NCI-H1436 (cell line): ENCODE measurements at places on chromosomes 12 and 14.

DNA sequence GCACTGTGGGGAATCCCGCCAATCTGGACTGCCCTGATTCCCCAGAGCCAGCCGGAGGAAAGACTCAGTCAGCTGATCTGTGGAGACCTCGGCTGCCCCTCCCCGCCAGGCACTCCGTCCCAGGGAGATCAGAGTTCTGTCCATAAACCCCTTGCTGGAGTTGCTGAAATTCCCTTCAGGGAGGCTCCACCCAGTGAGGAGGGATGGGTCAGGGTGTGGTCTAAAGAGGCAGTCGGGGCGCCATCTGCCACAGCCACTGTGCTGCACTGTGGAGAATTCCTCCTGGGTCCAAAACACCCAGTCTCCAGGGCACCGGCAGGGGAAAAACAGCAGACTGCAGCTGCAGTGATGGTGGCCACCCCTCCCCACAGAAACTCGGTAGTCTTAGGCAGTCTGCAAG lies 1922.3 kb upstream of the FLRT2 start:
- no peak for DNase-seq

DNA sequence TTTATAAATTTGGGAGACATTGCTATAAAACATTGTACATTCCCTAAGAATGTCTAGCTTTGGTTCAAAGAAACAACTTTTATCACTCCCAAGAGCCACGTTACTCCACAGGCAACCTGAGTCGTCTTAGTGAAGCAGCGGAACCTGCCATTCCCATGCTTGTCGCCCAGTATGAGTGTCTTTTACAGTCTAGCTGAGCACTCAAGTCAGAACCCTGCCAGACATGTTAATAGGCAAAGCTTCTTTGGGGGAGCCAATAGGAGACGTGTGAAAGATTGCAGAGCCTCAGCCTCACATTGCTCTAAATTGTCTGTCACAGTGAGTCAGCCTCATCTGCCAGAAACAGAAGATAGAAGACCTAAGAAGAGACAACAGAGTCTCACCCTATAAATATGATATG lies 541.6 kb upstream of the FLRT2 start:
- DNase-seq: no peak

GRCh38 chr14:31224808-31225207 lies 17.2 kb upstream of the HECTD1 start:
- no peak for DNase-seq

- no peak for DNase-seq
Measured at GRCh38 chr14:56322531-56322930, 204.3 kb downstream of the PELI2 start.

DNA sequence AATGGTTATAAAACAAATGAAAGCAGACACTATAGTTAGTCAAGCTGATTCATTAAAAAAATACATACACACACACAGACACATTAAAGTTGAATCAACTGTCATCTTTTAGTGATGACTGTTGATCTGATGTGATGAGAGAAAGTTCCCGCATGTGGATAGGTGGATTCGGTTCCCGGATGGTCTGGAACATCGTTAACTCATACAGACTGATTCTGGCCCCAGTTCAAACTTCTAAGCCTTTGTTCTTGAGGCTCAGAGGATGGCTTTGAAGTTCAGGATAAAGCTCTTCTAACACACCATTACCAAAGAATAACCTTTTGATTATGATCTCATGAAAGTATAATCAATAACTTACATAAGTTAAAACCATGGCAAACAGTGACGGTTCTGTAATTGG lies 27.5 kb downstream of the WIF1 start:
- DNase-seq: no peak

DNA sequence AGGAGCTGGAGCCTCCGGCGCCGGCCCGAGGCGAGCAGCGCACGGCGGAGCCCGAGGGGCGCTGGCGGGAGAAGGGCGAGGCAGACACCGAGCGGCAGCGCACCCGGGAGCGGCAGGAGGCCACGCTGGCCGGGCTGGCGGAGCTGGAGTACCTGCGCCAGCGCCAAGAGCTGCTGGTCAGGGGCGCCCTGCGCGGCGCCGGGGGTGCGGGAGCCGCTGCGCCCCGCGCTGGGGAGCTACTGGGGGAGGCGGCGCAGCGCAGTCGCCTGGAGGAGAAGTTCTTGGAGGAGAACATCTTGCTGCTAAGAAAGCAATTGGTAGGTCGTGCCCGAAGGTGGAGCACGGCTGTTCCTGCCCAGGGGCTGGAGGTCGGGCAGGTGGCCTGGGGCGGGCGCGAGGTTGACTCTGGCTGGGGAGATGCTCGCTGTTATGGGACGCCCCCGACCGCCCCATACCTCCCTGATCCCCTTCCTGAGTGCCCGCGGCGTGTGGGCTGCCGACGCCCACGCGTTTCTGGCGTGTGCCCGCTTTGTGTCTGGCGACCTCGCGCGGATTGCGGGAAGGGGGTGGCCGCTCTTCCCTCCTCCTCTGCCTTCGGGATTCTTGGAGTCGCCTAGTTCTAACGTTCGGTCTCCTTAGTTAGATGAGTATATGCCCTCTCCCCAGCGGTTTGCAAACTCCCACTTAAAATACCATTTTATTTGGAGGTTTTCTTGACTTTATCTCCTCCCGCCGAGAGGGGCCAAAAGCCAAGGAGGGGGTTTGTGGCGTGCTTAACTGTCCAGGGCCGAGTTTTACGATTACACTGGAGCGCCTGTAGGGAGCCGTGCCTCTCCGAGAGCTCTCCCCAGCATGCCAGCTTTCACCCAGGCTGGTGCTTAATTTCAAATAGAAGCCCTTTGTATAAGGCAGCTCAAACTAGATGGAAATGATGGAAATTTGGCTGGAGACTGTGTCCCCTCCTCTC lies 752 bp downstream of the DACT1 start:
- DNase-seq: no peak

GRCh38 chr12:44507461-44507860 lies 368.7 kb downstream of the NELL2 start:
- DNase-seq: no peak

- no peak for DNase-seq
Measured at GRCh38 chr14:61997161-61997560, 234.9 kb downstream of the SNAPC1 start.

DNA sequence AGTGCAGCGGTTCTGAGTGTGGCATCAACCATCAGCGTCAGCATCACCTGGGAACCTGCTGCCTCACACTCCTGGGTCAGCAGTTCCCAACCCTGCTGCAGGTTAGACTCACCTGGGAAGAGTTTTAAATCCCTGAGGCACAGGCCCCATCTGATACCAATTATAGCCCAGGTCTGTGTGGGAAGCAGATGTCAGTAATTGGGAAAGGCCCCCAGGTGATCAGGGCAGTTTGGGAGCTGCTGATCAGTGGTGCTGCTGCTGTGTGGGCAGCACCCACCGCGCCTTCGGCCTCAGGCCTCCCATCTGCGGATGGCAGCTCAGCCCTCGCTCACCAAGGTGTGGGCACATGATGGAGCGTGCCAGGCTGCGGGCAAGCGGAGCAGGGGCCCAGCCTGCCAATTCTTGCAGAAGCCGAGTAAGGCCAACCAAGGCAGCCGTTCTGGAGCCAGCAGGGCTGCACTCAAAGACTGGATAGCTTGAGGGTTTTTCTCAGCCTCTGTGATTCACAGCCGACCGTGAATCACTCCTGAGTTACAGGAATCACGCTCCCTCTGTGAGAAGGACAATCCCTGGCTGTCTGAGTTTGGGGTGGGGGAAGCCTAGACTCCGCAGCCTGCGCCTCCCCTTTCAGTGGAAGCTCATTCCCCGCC lies 155.6 kb upstream of the SFSWAP start:
- no peak for DNase-seq

- DNase-seq: no peak
Measured at GRCh38 chr12:104863296-104863948, 94.7 kb downstream of the SLC41A2 start.

DNA sequence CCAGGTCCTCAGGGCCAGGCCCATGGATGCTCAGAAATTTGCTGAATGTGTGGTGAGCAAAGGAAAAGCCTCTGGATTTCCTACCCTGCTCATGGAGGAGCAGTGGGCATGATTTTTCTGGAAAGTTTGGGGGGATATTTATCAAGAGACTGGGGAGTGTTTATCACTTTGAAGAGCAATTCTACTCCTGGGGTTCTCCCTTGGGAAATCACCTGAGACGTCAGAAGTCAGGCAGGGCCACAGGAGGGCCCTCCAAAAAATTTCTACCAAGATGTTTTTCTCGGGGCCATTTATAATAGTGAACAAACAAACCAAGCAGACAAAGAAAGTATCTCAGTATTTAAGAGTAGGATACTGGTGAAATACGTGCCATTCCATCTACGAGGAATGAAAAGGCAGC lies 20.1 kb upstream of the EIF2B2 start:
- DNase-seq: no peak

- DNase-seq: no peak
Measured at GRCh38 chr12:15602051-15602672, 187.0 kb downstream of the EPS8 start.

DNA sequence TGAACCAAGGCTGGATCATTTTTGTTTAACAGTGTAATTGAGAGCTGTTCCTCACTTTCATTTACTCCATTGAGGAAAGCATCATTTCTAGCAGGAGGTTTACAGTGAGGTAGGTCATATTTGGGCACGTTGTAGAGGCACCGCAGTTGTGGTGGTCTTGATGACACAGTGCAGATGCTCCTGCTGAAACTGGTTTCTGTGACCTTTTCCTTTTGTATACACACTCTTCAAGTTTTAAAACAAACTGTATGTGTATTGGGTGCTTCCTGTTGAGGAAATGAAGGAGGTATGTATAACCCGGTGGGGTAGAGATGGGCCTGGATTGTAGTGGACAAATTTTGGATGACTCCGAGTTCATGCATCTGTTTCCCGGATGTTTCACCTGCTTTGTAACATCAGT lies 456.3 kb upstream of the RGS6 start:
- no peak for DNase-seq

GRCh38 chr12:113392988-113393579 lies 10.6 kb downstream of the SDS start:
- no peak for DNase-seq

DNA sequence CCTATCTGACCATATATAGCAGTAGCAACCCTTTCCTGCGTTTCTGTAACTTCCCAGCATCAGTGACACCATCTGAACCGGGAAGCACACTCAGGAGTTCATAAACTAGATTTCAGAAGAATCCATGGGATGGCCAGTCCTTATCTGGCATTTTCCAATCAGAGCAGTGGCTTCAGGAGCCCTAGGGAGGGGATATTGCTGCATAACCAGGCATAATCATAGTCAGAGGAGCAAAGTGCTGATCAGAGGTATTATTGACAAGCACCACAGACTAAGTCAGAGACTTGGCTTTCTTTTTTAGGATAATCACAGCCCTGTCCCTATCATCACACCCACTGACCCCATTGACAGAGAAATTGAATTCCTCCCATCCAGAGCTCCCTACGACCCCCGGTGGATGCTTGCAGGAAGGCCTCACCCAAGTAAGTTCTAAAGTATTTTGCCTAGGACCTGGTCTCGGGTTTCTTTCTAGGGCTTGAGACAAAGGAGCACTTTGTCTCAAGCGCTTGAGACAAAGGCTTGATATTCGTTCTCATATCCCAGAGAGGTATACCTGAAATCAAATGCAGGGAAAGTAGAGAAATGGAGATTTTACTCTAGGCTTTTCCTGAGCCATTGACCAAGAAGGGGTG lies 55.1 kb downstream of the FOXN4 start:
- no peak for DNase-seq

GRCh38 chr12:107779077-107779831 lies 4.8 kb downstream of the ASCL4 start:
- DNase-seq: no peak

DNA sequence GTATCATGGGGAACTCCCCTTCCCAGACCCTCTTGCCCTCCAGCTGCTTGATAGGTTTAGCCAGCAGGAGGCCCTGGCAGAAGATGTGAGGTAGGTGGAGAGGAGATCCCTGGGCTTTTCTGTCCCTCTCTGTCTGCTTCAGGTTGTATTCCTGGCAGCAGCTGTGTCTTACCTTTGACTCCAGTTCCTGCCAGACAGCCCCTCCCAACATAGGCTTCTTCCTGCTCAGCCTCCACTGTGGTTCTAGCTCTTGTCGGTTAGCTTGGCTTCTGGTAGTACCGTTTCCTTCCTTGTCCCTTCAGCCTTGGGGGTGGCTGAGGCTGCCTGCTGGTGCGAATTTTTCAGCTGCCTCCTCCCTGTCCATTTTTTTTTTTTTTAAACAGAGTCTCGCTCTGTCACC lies 215.7 kb upstream of the CRY1 start:
- DNase-seq: no peak

GRCh38 chr12:57765698-57766463 lies 997 bp downstream of the CYP27B1 start:
- DNase-seq: no peak

GRCh38 chr12:117144599-117144998 lies 45.4 kb upstream of the TESC start:
- no peak for DNase-seq
